ENCODE measurements at places on chromosomes 11 and 22.
A peak's percentile ranks its signal among the peaks of the same experiment; 100 is the strongest.

DNA sequence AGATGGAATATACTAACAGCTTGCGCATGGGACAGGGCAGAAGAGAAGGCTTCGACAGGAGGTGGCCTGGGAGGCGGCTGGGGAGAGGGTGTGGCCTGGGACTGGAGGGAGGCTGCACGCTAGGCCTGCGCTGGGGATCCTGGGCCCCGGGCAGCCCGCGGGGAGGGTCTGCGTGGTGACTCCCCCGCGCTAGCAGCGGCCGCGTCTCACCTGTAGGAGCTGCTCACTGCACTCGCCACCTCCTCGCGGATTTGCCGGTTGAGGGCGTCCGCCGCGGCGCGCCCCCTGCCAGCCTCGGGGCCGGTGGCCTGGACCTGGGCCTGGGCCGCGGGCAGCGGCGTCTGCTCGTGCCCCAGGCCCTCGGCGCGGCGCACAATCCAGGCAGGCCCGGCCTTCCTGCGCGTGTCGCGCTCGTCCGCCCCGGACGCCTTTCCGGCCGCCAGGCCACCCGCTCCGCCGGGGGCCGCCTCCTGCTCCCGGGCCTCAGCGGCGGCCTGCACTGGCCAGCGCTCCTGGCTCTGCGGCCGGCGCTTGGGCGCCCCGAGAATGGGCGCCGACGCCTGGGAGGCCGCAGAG is 1.5 kb downstream of the MAP6 start:
- DNase-seq = no peak

DNA sequence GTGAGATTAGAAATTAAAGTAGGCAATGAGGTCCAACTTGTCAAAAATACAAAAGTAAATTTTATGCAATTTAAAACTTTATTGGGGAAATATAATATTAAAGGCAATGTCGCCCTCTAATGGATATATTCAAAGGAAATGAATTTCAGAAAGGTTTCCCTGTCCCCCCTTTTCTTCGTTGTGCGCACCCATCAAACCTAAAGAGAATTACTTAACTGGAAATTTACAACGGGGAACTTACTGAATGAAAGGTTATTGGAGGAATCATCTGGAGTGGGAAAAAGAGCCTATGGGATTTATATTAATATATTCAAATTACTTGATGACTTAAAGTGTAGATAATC is 1.7 kb upstream of the ABTB2 start:
- DNase-seq = no peak

DNA sequence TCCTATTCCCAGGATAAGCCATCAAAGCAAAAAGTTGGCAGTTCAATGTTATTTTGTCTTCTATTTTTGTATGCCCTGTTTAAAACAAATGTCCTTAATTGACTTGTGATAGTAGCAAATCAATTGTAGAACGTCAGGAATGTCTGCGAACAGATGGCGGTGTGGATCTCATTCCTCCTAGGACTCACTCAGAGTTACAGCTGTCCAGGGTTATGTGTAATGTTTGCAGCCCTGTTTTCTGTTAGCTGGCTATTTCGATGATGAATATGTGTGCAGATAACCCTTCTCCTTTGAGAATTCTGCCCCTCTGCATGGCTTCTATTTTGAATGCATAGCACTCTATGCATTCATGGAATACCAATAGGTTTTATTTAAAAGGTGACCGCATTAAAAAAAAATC is 1248.0 kb upstream of the CNTN5 start:
- DNase-seq = no peak

GRCh38 chr22:39664485-39665200 is 94.1 kb downstream of the CACNA1I start:
- no peak for DNase-seq

GRCh38 chr11:68146704-68147474 is 25.7 kb upstream of the CHKA start:
- no peak for DNase-seq

DNA sequence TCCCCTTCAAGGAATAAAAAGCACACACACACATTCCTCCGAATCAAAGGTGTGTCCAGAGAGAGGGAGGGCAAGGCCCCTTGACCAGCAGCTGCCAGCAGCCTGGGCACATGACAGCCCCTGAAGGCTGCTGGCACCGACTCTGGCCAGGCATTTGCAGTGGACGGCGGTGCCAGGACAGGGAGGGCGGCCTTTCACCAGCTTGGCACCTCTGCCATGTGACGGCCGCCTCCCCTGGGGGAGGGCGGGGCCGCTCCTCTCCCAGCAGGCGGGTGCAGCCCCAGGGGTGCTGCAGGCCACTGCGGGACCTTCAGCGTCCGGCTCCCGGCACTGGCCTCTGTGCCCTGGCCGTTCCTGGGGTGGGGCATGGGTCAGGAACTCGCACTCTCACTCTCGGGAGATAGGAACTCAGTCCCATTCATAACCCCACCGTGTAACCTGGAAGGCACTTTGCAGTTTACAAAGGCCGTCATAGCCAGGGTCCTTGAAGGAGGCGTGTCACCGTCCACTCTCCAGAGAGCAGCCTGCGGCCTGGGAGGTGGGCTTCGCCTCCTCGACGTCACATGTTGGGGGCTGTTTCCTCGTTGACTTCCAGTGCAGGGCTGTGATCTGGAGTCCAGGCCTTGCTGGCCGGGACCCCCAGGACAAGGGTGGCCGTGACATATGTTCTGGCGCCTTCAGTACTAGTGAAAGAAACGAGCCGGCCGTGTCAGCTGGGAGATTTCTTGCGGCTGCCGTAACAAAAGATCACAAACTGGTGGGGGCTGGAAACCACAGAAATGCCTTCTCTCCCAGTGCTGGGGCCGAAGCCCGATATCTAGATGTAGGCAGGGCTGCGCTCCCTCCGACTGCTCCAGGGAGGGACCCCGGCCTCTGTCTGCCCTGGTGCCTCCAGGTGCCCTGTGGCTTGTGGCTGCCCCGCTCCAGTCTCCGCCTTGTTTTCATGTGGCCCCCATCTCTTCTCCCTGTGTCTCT is 39.9 kb upstream of the SMIM38 start:
- no peak for DNase-seq

GRCh38 chr22:17536269-17536668 is 27.0 kb upstream of the SLC25A18 start:
- DNase-seq = peak; percentile 25

GRCh38 chr22:32617903-32618302 is 143.3 kb downstream of the FBXO7 start:
- no peak for DNase-seq

GRCh38 chr22:45587638-45588505 is 83.8 kb upstream of the ATXN10 start:
- no peak for DNase-seq

- no peak for DNase-seq
Measured at GRCh38 chr22:33415401-33415800, 357.2 kb upstream of the SYN3 start.

DNA sequence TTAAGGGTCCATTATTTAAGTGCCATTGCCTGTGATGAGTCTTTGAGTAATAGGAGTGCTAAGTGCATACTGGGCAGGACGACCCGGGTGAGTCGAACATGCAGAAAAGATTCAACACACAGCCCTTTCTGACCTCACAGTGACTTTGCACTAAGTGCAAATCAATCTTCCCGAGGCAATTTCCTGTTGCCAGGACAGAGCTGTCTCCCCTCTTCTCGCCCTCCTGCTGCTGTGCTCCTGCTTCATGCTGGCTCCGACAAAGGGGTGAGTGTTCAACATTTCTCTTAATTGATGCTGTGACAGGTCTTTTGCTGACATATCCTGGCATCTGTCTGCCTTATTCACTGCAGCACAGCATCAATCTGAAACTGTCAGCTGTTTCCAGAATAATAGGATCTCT is 42.0 kb downstream of the MCHR1 start:
- DNase-seq = no peak

GRCh38 chr11:27008811-27009535 is 15.1 kb downstream of the FIBIN start:
- DNase-seq = no peak

GRCh38 chr11:90134478-90135003 is at the start of gene NAALAD2:
TSS of gene NAALAD2 (plus strand) at chr11:90134663. CDS start at chr11:90134759, 96 bp downstream.
- no peak for DNase-seq

DNA sequence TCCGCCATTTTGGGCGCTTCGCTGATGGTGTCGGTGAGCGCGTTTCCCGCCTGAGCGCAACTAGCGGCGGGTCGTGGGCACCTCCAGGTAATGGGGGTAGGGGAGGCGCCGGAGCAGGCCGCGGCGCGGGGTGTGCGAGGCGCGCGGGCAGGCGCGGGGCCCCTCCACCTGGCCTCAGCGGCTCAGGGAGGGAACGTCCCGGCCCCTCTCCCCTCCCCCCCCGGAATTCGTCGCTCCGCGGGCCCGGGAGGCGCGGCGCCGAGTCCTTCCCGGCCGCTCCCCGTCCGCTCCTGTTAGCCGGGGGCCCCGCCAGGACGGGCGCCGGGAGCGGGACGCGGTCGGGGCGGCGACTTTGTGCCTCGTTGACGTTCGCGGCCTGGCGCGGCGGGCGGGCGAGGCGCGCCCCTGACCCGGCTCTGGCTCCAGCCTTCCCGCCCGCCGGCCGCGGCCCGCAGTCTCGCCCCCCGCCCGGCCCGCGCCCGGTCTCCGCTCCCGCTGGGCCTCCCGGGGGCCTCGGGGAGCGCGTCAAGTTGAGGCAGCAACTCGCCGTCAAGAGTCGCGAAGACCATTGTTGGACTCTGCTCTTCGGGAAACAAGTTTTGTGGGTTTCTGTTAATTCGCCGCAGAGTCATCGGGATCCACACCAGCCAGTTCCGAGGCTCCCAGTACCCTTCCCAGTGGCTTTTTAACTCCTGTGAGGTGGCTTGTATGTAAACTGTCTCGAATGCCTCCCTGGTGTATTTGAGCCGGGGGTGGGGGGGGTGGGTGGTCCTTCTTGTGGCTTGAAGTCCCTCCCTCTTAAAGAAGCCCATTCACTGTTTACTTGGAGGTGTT is at the start of gene PPP6R3:
PPP6R3 (plus strand) TSS at position 12 of the 834 bp plus-strand sequence. CDS start 76,913 bp downstream, outside the sequence.
- DNase-seq = no peak

- DNase-seq = no peak
Measured at GRCh38 chr11:101511065-101511464, 72.7 kb downstream of the TRPC6 start.

DNA sequence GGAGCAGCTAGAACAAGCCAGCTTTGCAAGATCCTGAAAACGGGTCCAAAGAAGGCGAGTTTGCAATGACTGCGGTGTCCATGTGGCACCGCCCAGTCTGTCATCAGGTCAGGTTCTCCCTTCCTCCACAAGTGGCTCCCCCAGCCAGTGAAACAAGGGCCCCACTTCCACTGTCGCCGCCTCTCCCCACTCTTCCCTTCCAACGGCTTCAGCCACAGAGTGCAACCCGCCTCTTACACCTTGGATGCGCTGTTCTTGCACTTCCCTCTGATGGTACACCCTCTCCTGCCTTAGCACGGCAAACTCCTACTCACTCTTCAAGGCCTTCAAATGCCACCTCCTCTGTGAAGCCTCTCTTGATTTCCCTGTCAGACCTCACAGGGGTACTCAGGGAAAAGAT is 10.8 kb upstream of the TCF20 start:
- DNase-seq = no peak

- no peak for DNase-seq
Measured at GRCh38 chr22:32542677-32543357, 68.2 kb downstream of the FBXO7 start.

DNA sequence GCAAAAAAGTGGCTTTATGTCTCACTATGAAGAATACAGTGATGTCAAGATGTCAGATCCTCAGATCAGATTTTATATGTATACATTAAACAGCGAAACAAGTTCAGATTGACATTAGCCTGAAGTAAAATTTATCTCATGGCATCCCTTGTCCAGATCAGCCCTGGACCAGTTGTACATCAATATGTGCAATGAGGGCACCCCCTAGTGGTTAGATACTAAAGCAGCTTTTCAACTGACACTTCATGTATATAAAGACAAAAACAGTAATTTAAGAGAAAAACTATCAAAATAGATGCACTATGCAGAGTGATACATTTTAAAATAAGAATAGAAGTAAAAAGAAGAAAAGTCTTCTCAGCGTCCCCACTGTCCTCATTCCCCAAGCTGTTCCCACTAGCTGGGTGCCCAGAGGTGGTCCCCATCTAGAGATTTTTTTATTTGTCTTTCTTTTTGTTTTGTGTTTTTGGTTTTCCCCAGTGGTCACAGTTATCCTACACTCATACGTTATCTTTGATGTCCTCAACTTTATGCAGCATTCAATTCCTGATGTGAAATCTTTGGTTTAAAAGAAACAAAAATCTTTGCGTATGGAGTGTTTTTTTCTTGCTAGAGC is 2193.4 kb upstream of the RAG2 start:
- no peak for DNase-seq

All from thoracic aorta (tissue), 2 donors.